Osteoblast (primary cell): ENCODE measurements at places on chromosomes 12 and 14.

DNA sequence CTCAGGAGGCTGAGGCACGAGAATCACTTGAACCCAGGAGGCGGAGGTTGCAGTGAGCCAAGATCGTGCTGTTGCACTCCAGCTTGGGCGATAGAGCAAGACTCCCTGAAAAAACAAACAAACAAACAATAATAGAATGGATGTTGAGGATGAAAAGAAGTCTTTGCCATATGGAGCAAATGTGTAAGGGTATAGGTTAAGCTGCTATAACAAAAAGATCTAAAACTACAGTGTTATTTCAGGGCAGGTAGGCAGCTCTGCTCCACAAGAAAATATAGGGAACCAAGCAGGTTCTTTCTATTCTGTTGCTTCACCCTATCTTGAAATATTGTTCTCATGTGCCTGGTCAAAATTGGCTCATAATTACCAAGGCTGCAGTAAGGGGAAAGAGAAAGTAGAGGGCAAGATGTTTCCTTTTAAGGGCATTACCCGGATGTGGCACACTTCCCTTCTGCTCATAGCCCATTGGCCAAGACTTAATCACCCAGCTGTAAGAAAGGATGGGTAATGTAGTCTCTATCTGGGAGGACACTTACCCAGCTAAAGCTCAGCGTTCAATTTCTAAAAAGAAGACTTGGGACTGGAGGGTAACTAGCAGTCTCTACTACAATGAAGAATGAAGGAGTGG is 23.5 kb downstream of the SDSL start:
- no peaks in the 10 kb centered on the region for H3K36me3 ChIP-seq
- H3K27ac ChIP-seq, result no peak overlapping the region
- no peak for DNase-seq

DNA sequence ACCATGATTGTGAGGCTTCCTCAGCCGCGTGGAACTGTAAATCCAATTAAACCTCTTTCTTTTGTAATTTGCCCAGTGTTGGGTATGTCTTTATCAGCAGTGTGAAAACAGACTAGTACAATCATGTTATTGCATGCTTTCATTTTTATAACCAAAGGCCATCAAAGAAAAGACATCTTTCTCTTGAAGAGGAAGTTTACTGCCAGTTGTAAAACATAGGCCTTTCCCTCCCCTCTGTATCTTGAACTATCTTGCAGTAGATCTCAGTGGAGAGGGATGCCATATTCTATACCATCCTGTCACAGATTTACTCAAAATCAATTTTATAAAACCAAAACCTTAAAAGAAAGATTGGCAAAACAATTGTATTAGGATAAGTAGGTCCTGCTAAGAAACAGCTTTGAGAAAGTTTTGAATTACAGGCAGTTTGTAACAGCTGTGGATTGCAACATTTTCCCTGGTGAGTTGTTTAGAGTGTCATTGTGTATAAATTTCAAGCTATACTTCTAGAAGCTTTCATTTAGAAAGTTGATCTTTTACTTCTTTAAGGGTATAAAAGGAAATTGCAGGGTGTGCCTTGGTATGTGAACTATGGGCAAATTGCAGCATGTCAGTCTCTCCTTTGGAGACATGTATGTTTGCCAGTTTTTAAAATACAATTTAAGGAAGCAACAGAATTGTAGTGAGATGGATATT is 128.0 kb downstream of the ATP23 start:
- H3K27me3 ChIP-seq, result no peaks in the 10 kb centered on the region
- no peaks in the 10 kb centered on the region for H3K36me3 ChIP-seq
- no peak for DNase-seq
- H3K4me3 ChIP-seq, result no peak overlapping the region
- H3K4me1 ChIP-seq, result no peaks in the 10 kb centered on the region

DNA sequence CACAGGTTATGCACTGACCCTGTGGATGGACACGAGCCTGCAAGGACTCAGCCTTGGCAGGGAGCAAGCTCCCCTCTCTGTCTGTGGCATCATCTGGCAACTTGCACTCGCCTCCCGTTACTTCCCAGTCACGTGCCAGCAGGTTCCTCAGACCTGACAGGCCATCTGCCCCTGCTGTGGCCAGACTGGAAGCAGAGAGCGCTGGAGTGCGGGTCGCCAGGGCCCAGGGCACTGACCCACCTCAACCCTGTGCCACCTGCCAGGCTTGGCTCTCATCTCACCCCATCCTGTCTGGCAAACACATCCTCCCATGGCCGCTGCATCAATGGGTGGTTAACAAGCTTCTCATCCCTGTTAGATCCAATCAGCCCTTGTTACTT is 28.4 kb downstream of the SLC6A12 start:
- H3K36me3 ChIP-seq, result no peaks in the 10 kb centered on the region
- DNase-seq, result no peak
- H3K4me1 ChIP-seq, result peaks cover 12% of the 10 kb centered on the region
- H3K27me3 ChIP-seq, result peaks cover 11% of the 10 kb centered on the region

DNA sequence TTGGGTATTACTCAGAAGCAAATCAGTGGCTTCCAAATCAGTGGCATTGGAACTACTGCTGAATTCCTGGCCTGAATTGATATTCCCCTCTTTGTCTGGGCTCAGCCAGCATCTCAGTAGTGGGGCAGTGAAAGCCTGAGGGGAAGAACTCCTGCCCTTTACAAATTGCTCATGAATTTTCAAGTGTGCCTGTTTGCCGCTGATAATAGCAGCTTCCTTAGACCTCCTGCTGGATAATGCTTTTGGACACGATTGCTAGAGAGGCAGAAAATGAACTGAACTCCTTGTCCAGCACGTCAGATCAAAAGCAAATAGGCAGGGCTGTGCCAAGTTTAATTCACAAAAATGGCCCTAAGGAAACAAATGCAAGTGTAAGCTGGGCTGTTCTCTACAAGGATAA is 91.3 kb upstream of the GZMB start:
- no peak for DNase-seq
- H3K27ac ChIP-seq, result no peak overlapping the region
- no peaks in the 10 kb centered on the region for H3K4me1 ChIP-seq
- no peaks in the 10 kb centered on the region for H3K27me3 ChIP-seq
- H3K36me3 ChIP-seq, result no peaks in the 10 kb centered on the region

- H3K4me3 ChIP-seq, result no peak overlapping the region
- no peaks in the 10 kb centered on the region for H3K27me3 ChIP-seq
- no peak for DNase-seq
- H3K36me3 ChIP-seq, result no peaks in the 10 kb centered on the region
- peaks cover 20% of the 10 kb centered on the region for H3K4me1 ChIP-seq
Observed at GRCh38 chr14:69891422-69891821, 12.2 kb downstream of the SMOC1 start.

DNA sequence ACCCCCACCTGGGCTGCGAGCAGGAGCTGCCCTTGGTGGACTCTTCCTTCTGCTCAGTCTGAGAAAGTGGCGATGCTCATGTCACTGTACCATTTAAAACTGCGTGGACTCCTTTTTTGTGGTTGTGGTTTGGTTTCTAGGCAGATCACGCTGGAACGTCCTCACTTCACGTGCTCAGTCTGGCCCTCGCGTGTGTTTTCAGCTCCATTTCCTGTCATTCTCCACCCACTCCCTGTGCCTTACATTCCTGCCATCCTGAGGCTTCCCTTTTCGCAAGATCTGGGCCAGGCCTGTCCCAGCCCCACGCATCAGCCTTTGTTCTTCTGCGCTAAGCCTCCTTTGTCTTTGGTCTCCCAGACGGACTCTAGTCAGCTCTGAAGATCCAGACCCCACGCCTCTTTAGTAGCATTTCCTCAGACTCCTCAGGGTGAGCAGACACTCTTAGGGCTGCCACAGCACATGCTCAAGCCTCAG is 105.4 kb downstream of the FBXL14 start:
- DNase-seq, result peak; percentile 46
- no peaks in the 10 kb centered on the region for H3K27me3 ChIP-seq
- H3K27ac ChIP-seq, result peak overlapping the region; percentile 24
- peaks cover 23% of the 10 kb centered on the region for H3K36me3 ChIP-seq
- peaks cover 7% of the 10 kb centered on the region for H3K4me1 ChIP-seq
